Psoas muscle (tissue), 8 donors: ENCODE measurements at places on chromosomes 11 and 22. TPM values are rescaled to one million over a fixed set of nuclear protein-coding genes. Genes with fewer than 3 reads are reported as not detected.

- DNase-seq = no peak
Observed at GRCh38 chr11:105903113-105903512, 118.9 kb downstream of the MSANTD4 start.

- no peak for DNase-seq
Observed at GRCh38 chr22:31574055-31574670, 77.8 kb downstream of the SFI1 start.

PLAAT4 gene
- 12.2 TPM for total RNA-seq

DNA sequence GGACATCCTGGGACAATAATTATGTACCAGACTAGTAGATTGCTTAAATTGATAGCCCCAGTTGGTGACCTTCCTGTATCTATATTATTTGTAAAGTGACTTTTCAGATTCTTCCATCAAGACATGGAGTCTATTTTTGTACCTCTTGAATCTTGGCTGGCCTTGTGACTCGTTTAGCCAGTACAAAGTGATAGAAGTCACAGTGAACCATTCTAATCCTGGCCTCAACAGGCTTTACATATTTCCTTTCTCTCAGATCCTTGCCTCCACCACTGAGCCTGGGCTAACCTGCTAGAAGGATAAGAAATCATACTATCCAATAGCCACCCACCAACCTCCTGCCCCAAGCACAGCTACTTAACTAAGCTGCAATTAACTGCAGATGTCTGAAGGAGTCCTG is 37.5 kb upstream of the SLC6A5 start:
- DNase-seq = no peak

CDKN1C gene
- 37.7 TPM for total RNA-seq

OR8D1 gene
- total RNA-seq = not detected

- DNase-seq = no peak
Observed at GRCh38 chr22:39967103-39967829, 7.1 kb downstream of the TMA7B start.

- DNase-seq = no peak
Observed at GRCh38 chr11:42023267-42023666, 563.8 kb upstream of the LRRC4C start.

DNA sequence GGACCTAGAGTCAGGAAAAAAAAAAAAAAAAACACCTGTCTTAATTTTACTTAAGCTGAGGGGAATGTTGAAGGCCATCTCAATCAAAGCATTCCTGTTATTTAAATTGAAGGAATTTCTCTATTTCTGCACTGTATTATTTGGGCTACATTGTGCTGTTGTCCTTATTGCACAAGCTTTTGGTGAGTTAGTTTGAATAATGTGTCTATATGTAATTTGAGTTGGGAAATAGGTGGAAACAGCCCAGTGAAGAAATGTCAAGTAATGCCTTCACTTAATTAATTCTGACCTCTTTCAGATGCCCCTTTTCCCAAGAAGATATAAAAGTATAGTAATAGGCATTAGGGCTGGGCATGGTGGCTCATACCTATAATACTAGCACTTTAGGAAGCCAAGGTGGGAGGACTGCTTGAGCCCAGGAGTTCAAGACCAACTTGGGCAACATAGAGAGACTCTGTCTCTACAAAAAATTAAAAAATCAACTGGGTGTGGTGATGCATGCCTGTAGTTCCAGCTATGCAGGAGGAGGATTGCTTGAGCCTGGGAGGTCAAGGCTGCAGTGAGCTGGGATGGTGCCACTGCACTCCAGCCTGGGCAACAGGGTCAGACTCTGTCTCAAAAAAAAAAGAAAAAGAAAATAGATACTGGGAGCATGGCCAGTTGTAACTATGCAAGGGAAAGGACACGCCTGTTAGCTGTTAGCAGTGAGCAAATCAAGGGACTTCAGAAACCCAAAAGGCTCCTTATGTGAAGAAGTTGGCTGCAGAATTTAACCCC is 34.9 kb downstream of the OR10A6 start:
- DNase-seq = no peak

DNA sequence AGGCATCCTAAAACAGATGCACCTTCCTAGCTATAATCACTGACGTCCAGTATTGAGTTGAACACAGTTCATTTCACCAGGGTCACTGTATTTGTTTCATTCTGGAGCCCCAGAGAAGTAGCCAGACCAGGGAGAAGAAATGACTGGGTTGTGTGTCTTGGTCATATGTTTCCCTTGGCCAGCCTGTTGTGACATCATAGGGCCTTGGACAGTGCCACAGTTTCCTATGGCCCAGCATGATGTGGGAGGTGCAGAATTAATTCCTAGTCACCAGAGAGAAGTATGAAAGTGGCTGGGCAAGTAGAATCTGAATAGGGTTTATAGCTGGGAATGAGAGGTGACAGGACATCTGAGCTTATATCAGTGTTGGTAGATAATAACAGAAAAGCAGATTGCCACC is 84.0 kb upstream of the ZBED5 start:
- no peak for DNase-seq

DNA sequence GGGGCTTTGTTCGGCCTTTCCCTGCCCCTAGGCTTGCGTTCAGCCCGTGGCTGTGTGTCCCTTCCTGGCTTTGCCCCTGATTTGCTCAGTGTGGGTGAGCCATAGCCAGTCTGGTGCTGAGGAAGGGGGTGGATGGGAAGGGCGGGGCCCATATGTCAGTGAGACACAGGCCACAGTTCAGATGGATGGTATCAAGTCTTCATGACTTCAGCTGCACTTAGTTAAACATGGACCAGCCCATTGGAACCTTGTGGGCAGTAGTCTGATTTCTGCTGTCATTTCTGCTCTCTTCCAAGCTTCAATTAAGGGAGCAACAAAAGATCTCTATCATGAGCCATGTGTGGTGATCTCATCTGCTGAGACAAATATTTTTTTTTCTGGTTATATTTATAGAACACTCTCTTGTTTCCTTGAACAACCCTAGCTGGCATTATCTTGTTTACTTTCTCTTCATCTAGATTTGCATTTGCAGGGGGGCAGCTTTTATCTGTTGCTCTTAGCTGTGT is 21.6 kb upstream of the PEX26 start:
- DNase-seq = peak; percentile 28

- DNase-seq = no peak
Observed at GRCh38 chr11:68509066-68509465, 48.5 kb downstream of the PPP6R3 start.

- no peak for DNase-seq
Observed at GRCh38 chr22:49150801-49151221, 676.9 kb downstream of the BRD1 start.

FOSL1 gene
- 12.6 TPM for total RNA-seq

FAM111B gene
- 0.06 TPM for total RNA-seq

CD44 gene
- total RNA-seq = 23.5 TPM

- no peak for DNase-seq
Observed at GRCh38 chr22:22943521-22944267, 56.1 kb downstream of the IGLL5 start.

- no peak for DNase-seq
Observed at GRCh38 chr11:95444309-95445241, 213.6 kb upstream of the SESN3 start.

DNA sequence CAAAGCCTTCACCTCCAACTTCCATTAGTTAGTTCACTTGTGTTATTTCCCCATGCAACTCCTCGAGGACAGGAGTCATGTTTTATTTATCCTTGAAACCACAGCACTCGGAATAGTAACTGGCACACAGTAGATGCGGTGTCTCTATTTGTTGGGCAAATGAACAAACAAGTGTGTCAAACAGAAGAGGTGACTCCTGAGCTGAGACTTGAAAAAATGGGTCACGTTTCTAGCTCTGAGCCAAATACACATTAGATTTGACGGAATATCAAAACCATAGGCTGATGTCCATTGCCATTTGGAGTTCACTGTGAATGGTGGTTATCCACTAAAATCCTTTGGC is 68.9 kb downstream of the C11orf91 start:
- DNase-seq = no peak

DNA sequence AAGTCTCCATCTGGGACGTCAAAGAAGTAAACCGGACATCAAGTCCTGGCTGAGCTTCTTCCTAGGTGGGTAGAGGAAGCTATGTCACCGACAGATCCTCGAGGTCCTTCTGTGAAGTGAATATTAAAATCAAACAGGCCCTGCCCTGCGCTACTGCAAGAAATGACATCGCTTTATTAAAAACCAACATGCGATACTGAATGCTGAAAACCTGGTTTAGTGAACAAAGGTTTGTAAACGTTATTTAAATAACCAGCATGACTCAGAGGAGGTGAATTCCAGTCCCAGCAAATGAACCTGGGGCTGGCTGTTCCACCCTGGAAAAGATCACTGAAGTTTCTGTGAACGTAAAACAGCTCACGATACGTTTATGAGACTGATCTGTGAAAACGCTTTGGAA is 645 bp downstream of the RTCB start:
- no peak for DNase-seq

DNA sequence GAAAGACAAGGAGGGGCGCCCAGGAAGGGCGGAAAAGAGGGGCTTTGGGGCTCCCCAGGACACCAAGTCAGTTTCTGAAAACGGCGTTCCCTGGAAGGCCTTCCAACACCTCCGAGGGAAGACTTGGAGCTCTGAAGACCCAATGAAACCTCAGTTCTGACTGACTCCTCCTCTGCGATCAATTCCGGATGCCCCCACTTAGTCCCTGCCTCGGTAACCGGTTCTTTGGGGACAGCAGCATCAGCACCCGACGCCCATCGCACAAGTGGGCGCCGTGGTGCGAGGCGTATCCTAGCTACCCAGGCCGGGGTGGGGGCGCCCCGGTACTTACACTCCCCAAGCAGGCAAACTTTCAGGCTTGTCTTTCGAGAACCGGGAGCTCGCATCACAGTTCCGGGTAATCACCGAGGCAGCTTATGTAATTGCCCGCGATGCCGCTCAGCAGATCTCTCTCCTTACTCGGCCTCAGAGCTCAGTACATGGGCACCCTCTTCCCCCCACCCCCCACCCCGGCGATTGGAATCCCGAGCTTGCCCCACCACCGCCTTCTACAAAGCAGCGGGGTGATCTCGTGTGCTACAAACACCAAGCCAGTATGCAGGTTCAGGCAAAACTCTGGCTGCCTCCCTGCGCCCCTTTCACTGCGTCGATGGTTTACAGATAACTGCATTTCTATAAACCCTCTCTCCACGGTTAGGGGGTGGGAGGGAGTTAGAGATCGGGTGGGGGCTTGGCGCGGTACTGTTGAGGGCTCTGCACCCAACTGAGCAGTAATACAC is 2.0 kb downstream of the TENM4 start:
- DNase-seq = no peak

DNA sequence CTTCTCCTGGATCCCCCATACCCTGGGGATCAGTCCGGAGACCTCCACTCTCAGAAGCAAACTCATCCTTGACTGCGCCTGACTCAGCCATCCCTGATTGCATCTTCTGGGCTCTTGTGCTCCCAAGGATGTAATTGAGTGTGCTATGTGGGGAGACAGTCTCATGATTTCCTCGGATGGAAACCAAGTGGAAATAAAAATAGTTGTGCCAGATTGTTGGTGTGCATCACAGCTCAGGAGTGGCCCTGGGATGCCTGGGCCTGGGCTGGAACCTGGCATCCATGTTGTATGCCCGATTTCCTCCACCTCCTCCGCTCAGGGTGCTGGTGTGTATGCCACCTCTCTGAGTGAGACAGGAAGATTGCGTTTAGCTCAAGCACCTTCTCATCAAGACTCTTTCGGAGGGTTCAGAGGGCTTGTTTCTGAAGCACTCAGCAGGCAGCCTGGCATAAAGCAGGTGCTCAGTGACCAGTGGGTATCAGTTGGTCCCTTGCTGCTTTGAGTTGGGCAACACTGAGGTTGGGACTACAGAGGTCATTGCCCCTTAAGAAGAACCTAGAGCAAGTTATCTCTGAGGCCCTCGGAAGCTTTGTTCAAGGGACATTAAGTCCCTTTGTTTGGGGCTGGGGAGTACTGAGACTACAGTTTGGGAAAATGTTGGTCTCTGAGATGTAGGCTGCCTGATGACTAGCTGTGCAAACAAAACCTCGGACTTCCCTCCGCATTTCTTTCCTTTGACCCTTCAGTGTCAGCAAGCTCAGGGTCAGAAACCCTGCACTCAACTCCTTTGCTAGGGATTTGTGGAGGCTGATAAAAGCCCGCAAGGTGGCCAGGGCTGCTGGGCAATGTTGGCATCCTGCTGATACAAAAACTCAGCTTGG is 24.8 kb upstream of the MICAL2 start:
- DNase-seq = no peak

DNA sequence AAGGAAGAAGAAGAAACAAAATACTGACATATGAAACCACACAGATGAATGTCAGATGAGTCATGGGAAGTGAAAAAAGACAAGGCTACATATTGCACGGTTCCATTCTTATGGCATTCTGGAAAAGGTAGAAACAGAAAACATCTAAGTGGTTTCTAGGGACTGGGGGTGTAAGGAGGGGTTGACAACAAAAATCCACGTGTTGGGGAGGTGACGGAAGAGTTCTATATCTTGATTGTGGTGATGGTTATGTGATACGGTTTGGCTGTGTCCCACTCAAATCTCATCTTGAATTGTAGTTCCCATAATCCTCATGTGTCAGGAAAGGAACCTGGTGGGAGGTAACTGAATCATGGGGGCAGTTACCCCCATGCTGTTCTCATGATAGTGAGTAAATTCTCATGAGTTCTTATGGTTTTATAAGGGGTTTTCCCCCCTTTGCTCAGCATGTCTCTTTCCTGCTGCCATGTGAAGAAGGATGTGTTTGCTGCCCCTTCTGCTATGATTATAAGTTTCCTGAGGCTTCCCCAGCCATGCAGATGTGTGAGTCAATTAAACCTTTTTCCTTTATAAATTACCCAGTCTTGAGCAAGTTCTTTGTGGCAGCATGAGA is 6.4 kb upstream of the ARFGAP3 start:
- no peak for DNase-seq

- no peak for DNase-seq
Observed at GRCh38 chr11:127789927-127790326, 789.4 kb upstream of the KIRREL3 start.

DNA sequence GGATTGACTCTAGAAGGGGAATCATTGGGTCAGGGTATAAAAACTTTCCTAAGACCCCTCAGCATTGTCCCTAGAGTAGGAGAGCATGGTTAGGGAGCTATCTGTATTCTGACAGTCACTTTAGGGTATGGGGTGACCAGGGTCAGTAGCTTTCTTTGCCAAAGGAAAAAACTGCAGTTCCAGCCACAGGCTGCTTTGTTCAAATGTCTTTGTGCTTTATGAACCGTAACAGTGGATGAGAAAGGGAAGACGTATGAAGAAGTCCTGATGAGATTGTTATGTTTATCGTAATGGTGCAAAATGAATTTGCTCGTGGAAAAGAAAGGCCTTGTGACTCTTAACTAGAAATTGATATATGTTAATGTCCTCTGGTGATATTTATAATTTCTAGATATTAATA is 30.0 kb downstream of the CYB5R2 start:
- DNase-seq = no peak

- DNase-seq = no peak
Observed at GRCh38 chr11:15180212-15180792, 65.6 kb downstream of the INSC start.
